ENCODE measurements at places on chromosomes 12 and 14.

- peak; percentile 75 for DNase-seq
Observed at GRCh38 chr14:103854822-103855733, 7.7 kb upstream of the PPP1R13B start.

DNA sequence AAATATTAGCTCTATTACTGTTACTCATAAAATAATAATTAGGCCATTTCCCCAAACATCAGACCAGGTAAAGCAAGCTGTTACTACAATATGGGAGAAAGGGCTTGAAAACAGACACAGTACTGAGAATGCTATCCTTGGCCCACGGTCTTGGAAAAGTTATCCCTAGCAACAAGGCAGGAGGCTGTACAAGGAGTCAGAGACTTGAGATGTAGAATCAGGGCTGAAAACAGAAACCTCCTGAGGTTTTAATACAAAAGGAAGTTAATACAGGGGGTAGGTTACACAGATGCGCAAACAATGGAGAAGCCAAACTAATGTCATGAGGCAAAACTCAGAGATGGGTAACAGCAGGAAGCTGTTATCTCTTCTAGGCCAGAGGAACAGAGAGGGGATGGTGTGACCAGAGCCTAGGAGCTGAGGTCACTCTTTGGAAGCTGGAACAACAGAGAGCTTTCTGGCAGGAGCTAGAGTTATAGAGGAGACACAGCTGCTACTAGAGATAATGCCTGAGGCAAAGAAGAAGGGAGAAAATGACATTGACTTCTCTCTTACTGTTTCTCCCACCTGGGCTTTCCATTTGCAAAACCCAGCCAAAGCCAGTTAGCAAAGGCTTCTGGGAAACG lies 248.8 kb downstream of the SUDS3 start:
- DNase-seq = no peak

- DNase-seq = no peak
Observed at GRCh38 chr12:2240390-2240789, 187.6 kb downstream of the CACNA1C start.

DNA sequence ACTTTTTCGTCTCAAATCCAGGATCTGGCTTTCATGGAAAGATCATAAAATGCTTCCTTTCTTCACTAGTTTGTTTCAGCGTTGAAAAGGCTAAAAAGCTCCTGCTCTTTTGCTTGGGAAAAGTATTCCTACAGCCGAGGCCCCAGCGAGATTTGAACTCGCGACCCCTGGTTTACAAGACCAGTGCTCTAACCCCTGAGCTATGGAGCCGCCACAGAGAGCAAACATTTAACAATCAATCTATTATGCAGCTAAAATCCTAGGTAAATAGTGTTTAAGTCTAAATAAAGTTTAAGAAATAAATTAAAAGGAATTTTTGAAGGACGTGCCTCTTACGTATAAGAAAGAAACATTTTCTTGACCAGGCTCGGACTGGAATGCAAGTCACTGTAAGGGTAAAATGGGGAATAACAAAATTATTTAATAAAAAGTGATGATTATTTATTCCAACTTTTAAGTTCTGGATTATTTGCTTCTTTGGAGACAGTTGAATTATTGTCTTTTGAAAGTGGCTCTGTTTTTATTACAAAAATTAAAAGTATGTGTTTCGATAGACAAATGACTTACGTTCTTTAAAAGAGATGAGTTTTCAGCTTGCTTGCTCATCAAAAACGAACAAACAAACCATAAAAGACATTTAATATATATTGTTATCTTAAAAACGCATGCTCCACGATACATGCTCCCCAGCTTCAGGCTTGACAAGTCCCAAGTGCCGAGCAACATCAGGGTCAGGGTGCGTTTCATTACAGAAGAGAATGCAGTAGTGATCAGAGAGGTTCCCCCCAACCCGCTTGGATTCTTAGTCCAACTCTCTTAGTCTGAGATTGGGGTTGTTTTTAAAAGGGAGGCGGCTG lies 10.2 kb downstream of the OR6S1 start:
- no peak for DNase-seq

DNA sequence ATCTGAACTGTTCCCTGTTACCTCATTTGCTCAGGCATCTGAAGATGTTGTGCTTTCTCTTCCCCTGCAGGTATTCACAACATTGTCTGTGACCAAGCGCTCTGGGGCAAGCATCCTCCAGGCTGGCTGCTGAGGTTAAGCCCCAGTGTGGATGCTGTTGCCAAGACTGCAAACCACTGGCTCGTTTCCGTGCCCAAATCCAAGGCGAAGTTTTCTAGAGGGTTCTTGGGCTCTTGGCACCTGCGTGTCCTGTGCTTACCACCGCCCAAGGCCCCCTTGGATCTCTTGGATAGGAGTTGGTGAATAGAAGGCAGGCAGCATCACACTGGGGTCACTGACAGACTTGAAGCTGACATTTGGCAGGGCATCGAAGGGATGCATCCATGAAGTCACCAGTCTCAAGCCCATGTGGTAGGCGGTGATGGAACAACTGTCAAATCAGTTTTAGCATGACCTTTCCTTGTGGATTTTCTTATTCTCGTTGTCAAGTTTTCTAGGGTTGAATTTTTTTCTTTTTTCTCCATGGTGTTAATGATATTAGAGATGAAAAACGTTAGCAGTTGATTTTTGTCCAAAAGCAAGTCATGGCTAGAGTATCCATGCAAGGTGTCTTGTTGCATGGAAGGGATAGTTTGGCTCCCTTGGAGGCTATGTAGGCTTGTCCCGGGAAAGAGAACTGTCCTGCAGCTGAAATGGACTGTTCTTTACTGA lies 44.9 kb downstream of the EID3 start:
- DNase-seq = no peak

DNA sequence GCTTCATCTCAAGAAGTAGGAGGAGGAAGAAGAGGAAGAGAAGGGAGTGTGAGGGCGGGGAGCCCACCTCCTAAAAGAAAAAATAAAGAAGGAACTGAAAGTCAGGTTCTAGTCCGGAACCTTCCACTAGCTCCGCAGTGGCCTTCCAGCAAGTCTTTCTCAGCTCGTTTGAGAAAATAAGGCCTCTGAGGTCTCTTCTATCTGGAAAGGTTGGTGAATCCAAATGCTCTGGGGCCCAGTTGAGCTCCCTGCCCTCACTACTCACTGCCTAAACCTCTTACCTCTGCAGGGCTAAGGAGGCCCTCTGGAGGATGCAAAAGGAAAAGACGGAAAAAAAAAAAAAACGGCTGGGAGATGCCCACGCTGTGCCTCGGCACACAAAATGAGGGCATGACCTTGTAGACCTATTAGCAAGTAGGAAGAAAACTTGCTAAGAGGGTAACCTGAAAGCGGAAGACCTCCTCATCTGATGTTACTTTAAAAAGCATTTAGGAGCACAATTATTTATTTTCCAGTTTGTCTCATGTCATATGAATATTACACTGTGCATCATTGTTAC lies 35.9 kb downstream of the FBLN5 start:
- DNase-seq = no peak

GRCh38 chr12:69843608-69844007 lies 18.6 kb downstream of the MYRFL start:
- no peak for DNase-seq

- DNase-seq = no peak
Observed at GRCh38 chr14:31307198-31307597, 99.6 kb upstream of the HECTD1 start.

GRCh38 chr14:36659010-36659821 lies 2.4 kb upstream of the PAX9 start:
- peak; percentile 77 for DNase-seq

- DNase-seq = peak; percentile 83
Observed at GRCh38 chr12:51897181-51897580, 9.3 kb downstream of the ANKRD33 start.

GRCh38 chr12:132554845-132555630 lies 55.3 kb downstream of the LRCOL1 start:
- DNase-seq = no peak

GRCh38 chr14:96851694-96852381 lies 54.7 kb downstream of the VRK1 start:
- no peak for DNase-seq

DNA sequence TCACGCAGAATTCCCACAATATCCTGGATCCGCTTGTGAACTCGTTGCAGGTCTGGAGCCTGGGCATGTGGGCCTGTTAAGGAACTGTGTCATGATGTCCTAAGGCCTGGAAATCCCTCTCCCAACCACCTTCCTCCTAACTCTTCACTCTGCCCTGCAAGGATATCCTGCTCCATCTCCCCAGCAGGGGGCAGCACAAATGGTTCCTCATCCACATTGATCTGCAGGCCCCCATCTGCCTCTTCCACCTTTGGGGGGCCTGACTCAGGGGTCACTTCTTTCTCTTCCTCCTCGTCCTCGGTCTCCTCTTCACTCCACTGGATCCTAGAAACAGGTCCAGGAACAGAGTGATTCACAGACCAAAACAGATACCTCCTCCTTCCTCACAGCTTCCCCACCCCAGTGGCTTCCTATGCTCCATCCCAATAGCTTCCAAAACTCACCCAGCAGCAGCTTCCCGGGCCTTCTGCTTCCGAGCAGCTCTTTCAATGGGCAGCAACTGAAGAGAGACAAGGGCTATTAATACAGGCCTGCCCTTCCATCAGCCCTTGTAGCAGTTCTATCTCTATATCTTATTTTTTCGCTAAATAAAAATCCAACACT lies 4.5 kb downstream of the NOP2 start:
- no peak for DNase-seq

DNA sequence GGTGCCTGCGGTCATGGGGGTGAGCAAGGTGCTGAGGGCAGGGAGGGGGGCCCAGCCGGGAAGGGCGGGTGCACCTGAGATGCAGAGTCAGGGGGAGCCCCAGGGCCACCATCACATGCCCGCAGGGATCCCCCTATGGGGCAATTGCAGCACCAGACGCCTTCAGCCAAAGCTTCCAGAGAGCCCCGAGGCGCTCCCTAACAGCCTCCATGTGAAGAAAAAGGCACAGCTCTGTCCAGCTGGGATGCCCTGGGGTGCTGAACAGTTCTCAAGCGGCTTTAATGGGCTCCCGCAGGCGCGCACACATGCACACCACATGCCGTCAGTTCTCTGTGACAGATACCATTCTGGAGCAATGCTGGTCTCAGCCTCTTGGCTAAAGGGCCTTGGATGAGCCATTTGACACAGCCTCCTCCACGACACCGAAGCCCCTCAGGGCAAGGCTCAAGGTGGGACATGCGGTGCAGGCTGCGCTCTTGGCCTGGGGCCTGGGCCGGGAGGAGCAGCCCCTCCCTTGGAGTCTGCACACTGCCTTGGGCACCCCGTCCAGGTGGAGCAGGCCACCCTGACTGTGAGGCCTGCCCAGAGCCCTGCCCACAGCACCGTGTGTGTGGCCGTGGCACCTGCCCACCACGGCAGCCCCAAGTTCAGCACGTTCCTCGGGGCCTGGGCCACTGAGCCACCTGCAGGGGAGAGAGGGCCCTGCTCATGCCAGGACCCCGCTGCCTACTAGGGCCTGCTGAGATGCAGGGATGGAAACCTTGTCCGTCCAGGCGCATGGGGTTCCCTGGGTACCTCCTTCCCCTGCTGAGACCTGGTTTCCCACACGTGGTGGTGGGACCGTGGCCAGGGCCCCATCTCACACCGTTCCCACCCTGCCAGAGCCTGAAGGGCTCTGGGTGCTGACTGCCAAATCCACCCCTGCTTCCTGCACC lies 7.7 kb downstream of the XRCC3 start:
- no peak for DNase-seq

DNA sequence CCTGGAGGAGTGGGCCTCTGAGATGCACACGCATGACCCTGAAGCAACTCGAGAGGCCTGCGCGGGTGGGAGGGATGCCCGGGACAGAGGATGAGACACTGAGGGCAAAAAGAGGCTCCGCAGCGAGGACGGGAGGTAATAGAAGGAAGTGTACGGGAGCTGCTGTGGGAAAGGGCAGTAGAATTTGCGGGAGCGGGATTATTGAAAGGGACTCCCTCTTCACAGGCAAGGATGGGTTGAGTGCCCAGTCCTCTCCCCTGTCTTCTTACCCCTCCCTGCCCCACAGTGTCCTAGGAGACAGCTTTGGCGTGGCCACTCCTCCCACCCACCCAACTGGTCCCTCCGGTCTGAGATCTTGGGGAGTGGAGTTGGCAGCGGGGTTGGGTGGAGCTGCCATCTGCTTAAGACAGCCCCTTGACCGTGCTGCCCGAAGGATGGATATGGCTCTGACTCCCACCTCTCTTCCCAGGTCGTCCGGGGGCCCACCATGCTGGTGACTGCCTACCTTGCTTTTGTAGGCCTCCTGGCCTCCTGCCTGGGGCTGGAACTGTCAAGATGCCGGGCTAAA lies 15.7 kb upstream of the ESPL1 start:
- DNase-seq = no peak

Data from posterior vena cava (tissue), 2 donors.